Left ventricle myocardium inferior (tissue), 1 donor: ENCODE measurements at places on chromosomes 6 and 20.

DNA sequence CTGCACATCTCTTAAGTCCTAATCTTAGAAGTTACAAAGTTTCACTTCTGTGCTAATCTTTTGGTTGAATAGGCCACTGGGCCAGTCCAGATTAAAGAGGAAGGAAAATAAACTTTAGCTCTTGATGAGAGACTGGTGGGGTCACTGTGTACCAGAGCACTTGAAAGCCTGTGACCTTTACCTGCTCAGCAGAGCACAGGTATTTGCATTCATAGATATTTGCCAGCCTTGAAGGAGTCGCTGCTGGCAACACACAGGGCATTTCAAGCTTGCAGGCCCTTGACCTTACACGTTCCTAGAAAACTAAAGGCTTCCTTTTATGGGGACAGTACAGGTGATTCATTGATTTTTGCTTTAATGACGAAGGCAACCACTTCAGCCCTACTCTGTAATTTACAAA lies 108.4 kb upstream of the SLC22A23 start:
- DNase-seq: no peak

DNA sequence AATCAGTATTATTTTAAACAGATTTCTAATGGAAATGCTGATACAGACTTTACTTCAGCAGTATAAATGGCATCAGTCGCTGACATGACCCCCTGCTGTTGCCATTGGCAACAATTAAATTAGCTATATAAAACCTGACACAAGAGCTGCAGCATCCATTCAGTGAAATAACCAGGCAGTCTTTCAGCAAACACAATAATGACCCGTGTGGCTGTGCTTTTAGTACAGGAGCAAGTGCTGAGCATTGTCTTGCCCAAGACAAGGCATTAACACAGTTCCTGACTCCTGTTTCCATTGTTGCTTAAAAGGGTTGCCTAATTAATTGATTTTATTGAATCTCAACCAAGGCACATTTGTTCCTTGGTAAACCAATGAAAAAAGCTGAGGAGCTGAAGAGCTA lies 382.1 kb downstream of the HACE1 start:
- DNase-seq: no peak

GRCh38 chr20:38882600-38882999 lies 43.6 kb upstream of the FAM83D start:
- DNase-seq: no peak

GRCh38 chr6:160952633-160953281 lies 38.8 kb upstream of the MAP3K4 start:
- DNase-seq: no peak

- DNase-seq: no peak
Observed at GRCh38 chr6:90989763-90990162, 402.9 kb upstream of the MAP3K7 start.

- no peak for DNase-seq
Observed at GRCh38 chr6:144953552-144954240, 668.6 kb downstream of the UTRN start.

GRCh38 chr6:144140867-144141266 lies 9.4 kb upstream of the STX11 start:
- no peak for DNase-seq

- DNase-seq: no peak
Observed at GRCh38 chr6:108702106-108702851, 141.6 kb downstream of the FOXO3 start.

DNA sequence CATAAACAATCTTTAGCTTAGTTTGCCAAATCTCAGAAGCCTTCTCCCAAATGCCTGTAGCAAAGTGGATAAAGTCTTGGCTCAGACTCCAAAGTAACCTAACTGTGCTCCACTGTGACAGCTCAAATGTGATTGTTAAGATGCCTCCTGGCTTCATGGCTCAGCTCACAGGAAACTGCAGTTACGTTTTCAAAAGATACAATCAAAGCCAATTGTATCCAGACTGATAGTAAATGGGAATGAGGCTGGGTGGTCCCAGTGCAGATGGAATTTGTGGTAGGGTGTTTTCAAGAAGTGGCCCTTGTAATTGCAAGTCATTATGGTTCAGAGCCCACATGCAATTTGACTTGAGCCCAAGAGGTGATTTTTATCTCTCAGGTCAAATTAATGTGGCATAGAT lies 151.2 kb upstream of the TAB2 start:
- DNase-seq: no peak

GRCh38 chr6:53793318-53794136 lies 1.3 kb upstream of the LRRC1 start:
- DNase-seq: no peak

DNA sequence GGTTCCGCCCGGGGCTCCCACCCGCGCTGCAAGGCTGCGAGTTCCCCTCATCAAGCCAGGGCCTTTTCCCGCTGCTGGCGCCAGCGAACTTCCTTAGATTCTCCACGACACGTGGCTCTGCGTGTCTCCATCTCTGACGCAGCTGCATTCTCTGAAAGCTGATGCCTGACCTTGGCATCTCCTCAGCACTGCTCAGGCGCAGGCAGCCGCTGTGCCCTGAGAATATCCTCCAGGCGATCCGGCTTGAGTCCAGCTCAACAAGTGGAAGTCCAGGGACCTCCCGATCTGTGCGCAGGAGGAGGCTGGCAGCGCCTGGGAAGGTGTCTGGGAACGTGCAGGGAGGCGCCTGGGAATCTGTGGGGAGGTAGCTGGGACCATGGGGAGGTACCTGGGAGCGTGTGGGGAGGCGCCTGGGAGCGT lies 171.2 kb upstream of the THBS2 start:
- DNase-seq: no peak

DNA sequence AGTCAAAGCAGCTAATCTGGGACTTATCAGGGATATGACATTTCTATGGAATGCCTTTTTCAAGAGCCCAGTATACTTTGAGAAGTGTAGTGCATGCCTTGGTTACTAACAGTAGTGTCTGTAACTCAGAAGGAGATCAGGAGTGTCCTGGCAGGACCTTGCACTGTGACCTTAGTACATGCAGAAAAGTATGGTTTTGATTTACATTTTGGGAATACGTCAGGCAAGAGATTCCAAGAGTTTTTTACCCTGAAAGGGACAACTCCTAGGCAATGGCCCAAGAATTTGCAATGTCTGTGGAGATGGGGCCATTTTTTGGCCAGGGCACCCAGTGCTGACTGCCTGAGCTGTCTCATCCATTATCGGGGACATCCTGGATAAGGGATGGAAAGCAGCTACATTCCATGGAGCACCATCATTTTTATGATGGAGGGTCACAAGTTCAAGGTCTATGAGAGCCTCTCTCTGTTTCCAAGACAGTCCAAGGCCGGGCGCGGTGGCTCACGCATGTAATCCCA lies 80.2 kb downstream of the FAM50B start:
- no peak for DNase-seq

GRCh38 chr6:158909938-158910337 lies 90.1 kb downstream of the RSPH3 start:
- no peak for DNase-seq
